ENCODE measurements at places on chromosomes 5 and 9. TPM values are rescaled to one million over a fixed set of nuclear protein-coding genes. Genes with fewer than 3 reads are reported as not detected.

TXNDC8 gene
- polyA plus RNA-seq, result not detected

ALDH1B1 gene
- polyA plus RNA-seq, result 33.2 TPM

KIF24 gene
- polyA plus RNA-seq, result 0.22 TPM

PCDHB13 gene
- polyA plus RNA-seq, result 0.34 TPM

ZBTB5 gene
- polyA plus RNA-seq, result 3.3 TPM

BHMT2 gene
- 2.1 TPM for polyA plus RNA-seq

GTF3C5 gene
- 30.8 TPM for polyA plus RNA-seq

TMEM174 gene
- polyA plus RNA-seq, result not detected

LRRC19 gene
- polyA plus RNA-seq, result not detected

ATP10B gene
- 0.11 TPM for polyA plus RNA-seq

PCDHAC2 gene
- 0.28 TPM for polyA plus RNA-seq

B4GALT1 gene
- polyA plus RNA-seq, result 61.2 TPM

CAMK2A gene
- not detected for polyA plus RNA-seq

SYK gene
- polyA plus RNA-seq, result 5.4 TPM

PRDM9 gene
- polyA plus RNA-seq, result not detected

AQP7 gene
- polyA plus RNA-seq, result 258 TPM

VLDLR gene
- 7.1 TPM for polyA plus RNA-seq

CXCL14 gene
- 156 TPM for polyA plus RNA-seq

GBA2 gene
- polyA plus RNA-seq, result 48.8 TPM

HIGD2A gene
- polyA plus RNA-seq, result 90.0 TPM

NR2F1 gene
- 47.7 TPM for polyA plus RNA-seq

RGS7BP gene
- 0.79 TPM for polyA plus RNA-seq

C5orf34 gene
- polyA plus RNA-seq, result 1.3 TPM

S1PR3 gene
- 16.3 TPM for polyA plus RNA-seq

GOLPH3 gene
- polyA plus RNA-seq, result 32.4 TPM

SMC5 gene
- 8.5 TPM for polyA plus RNA-seq

NPDC1 gene
- polyA plus RNA-seq, result 45.3 TPM

OR13D1 gene
- polyA plus RNA-seq, result not detected

PCA3 gene
- polyA plus RNA-seq, result 0.25 TPM

LCN15 gene
- polyA plus RNA-seq, result not detected

FAM153A gene
- polyA plus RNA-seq, result 0.21 TPM

BAAT gene
- polyA plus RNA-seq, result 0.32 TPM

ENC1 gene
- 11.1 TPM for polyA plus RNA-seq

THBS4 gene
- 35.2 TPM for polyA plus RNA-seq

DNAH5 gene
- 0.85 TPM for polyA plus RNA-seq

BTNL3 gene
- polyA plus RNA-seq, result 0.22 TPM

RNF20 gene
- polyA plus RNA-seq, result 13.2 TPM

ESM1 gene
- not detected for polyA plus RNA-seq

WNT8A gene
- not detected for polyA plus RNA-seq

GRHPR gene
- 81.4 TPM for polyA plus RNA-seq
